ENCODE measurements at places on chromosomes 5 and 9. TPM values are rescaled to one million over a fixed set of nuclear protein-coding genes. Genes with fewer than 3 reads are reported as not detected.
A peak's percentile ranks its signal among the peaks of the same experiment; 100 is the strongest.

Gene HK3
- polyA plus RNA-seq = 1.4 TPM

GRCh38 chr5:83964271-83964670 lies 243.6 kb upstream of the HAPLN1 start:
- DNase-seq = no peak

DNA sequence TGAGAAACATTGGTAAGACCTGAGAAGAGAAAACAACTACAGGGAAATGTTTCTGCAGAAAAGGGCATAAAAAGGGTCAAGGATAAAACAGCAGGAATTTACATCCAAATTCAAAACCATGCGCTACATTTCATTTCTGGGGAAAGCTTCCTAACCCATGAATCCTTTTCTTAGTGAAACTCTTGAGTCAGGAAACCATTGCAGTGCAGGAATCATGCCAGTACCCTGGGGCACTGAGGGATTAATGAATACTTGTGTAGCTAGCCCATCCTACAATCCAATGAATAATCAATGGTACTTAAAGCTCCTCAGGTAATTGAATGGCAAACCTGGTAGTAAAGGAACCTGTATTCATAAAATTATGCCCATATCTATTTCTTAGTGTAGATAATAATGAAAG lies 580.5 kb downstream of the TLE1 start:
- DNase-seq = no peak

DNA sequence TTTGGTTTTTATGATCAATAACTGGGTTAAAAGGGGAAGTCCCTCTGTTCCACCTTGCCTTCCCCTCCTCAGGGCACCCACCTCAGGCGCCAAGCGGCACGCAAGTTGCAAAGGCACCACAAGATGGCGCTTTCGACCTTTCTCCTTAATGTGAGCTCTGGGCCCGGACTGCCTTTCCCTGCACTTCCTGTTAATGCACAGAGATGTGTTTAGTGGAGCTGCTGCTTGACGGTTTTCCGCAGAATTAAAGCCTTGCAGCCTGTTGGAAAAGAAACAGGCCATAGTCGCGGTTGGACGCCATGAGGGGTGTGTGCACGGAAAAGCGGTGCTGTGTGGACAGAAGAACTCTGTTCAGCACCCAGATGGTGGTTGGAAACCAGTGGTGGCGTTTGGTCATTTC lies 17.9 kb downstream of the CXCL14 start:
- peak; percentile 90 for DNase-seq

DNA sequence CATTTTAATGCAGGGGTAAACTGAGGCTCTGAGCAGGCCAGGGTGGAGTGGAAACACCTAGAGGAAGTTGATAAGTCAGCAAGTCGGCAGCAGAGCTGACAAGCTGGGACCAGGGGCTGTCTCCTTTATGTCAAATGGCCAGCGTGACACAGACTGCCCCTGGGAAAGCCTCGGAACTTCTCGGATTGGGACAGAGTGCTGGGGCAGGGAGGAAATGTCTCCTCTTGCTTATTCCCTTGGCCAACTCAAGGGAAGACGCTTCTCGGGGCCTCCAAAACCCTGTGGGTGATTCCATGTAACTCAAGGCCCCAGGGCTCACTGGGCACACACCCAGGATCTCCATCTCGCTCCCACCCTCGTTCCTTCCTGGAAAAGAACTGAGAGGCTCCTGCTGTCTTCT lies 25.4 kb upstream of the ANXA6 start:
- DNase-seq = no peak

Gene RNF180
- 1.2 TPM for polyA plus RNA-seq

Gene C5orf63
- 9.3 TPM for polyA plus RNA-seq

GRCh38 chr9:138105123-138105415 lies 227.5 kb downstream of the CACNA1B start:
- no peak for DNase-seq
